Activated T-helper 9 cell treated with anti-CD3 and anti-CD28 coated beads, Interleukin-2, amount 50 U/mL, for 16 hours (primary cell): ENCODE measurements at places on chromosomes 11 and 22.

DNA sequence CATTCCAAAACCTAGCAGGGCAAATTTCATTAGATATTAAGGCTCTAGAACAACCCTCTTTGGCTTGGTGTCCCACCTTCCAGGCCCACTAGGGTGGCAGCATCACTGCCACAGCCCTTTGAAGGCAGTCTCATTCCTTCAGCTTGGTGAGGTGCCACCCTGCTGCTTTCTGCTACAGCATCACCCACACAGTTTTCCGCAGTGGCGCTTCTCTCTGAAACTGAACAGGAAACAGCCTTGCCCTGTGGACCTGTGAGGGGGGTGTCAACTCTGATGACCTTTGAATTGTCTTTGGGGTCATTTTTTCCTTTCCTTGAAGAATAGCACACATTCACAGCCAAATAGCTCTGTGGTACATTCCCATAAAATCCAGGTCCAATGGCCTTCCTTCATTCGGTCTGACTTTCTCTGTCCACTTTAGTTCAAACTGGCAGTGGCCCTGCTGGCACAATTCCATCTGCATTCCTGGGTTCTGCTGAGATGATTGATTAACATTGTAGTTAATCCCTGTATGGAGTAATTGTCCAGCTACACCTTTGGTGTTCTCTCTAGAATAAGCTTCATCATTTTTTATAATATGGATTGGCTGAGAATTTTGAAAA lies 251.9 kb upstream of the FAT3 start:
- DNase-seq: no peak

- DNase-seq: no peak
Measured at GRCh38 chr22:24200619-24201212, 19.4 kb downstream of the SUSD2 start.

GRCh38 chr11:110331626-110332025 lies 35.2 kb upstream of the RDX start:
- no peak for DNase-seq

DNA sequence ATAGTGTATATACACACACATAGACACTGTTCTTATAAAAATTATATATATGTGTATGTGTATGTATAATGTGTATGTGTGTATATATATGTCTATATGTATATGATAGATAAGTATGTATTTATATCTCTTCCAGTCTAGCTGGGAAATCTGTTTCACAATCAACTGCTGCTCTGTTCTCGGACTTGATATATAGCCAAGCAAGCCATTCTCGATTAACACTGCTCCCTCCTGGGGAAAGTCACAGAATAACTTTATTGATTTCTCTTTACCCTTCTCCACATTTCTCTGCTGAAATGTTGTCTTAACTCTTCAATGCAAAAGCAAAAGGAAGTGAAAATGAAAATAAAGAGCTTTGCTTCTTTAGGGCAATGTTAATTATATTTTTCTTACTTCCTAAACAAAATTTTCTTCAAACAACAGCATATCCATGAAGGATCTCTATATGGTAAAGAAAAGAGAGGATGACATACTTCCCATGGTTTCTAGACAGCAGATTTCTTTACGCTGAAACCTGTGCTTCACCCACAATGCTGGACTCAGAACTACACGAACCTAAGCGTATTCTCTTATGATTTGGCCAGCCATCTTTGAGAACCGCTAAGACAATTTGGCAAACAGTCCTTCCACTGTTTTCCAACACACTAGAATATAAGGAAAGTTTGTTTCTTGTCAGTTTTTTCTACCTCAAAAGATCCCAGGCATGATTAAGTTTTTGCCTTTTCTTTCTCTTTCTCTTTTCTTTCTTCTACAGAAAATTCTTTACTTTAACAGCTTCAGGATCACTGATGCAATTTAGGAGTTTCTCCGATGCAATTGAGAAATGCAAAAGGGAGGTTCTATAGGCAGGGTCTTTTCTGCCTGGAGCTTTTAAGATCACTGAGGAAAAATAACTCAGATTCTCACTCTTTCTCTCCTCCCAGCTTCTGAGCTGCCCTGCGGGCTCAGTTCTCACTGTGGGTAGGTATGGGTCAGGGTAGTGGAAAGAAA lies 1.9 kb downstream of the BLID start:
- DNase-seq: no peak

DNA sequence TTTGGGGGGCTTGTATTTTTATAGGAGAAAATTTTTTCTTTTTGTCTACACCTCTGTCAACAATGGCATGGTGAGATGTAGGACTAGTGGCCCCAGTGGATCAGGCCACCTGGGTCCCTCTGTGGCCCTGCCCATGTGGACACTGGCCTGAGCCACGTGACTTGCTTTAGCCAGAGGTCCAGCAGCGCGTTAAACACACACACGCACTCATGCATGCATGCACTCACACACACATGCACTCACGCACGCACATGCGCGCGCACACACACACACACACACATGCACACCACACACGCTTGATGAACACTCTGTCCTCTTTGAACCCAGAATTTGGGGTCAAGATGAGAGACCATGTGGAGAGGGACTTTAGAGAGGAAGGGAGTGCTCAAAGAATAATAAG lies 59.4 kb upstream of the NUP50 start:
- no peak for DNase-seq

DNA sequence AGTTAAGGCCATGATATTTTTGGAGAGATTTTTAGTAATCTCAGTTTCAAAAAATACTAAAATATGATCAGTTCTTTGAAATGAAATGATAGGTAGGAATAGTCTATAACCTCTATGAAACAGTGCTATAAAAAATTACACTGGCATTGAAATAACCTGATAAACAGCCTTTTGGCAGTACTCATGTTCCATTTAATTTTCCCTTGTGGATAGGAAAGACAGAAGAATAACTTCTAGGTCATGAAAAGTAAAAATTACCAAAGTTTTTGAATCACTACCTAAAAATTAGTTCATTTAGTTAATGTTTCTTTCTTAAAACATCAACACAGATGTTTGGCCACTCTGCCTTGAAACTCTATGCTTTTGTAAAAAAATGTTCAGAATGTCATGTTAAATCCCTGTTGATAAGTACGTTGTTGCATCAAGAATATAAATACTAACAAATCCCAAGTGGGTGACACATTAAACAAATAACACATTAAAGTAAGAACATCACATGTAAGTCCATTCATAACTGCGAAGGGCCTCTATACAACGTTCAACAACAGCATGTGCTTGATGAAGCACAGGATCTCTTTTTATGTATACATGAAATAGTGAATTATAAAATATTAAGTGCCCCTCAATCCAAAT lies 290.2 kb downstream of the SWAP70 start:
- DNase-seq: no peak

DNA sequence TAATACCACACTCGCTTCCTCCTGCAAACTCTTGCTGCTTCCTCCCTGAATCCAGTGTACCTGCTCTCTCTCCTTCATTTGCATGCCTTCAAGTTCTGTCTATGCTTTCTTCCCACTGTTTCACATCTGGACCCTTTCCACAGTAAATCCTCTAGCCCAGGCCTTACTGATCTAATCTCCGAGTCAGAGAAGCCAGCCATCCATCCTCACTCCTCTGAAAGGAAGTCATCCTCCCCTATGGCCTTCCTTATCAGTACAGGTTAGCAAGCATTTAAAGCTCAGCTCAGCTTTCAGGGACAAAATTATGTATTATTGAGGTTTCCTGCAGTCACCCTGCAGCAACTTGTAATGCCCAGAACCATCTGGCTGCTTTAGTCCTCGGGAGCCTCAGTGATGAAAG lies 116.1 kb downstream of the GALNT18 start:
- no peak for DNase-seq

DNA sequence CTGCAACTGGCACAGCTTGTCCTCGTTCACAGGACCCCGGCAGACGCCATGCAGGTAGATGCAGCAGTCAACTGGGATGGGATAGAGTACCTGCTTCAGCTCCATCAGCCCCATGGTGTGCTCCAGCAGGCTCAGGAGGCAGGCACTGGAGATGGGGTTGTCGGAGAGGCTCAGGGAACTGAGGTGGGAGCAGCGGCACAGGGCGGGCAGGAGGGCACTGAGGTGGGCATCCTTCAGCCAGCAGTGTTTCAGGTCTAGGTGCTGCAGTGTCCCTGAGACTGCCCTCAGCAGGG lies 8.7 kb upstream of the TOP3B start:
- no peak for DNase-seq

DNA sequence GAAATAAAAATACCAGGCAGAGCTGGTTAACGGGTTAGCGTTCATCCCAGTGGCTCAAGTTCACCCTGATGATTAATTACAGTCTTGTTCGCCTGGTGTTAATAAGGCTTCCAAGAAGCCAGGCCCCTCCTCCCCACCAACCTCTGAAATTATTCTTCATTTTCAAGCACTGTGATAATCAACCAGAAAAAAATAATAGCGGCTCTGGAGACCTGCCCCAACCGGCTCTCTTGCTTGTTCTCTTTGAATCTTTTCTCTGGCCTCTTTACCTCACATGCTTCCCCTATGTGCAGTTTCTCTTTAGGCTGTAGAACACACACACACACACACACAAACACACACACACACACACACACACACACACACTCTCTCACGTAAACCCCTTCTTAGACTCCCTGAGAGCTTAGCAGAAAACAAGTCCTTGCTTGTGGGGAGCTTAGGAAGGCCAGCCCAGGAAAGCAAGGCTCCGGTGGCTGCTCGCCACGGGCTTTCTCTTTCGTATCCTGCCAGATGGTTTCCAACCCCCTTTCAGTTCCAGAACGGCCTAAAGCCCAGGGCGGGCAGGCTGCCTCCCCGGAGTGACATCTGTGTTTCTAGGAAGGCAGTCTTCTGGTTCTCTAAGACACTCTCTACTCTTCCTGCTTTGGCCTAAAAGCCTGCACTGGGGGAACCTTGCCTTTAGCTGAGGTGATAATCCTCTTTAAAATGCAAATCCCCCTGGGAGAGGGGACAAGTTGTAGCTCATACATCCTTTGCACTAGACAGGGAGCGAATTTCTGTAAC lies 106.4 kb upstream of the SESN3 start:
- DNase-seq: peak; percentile 9

DNA sequence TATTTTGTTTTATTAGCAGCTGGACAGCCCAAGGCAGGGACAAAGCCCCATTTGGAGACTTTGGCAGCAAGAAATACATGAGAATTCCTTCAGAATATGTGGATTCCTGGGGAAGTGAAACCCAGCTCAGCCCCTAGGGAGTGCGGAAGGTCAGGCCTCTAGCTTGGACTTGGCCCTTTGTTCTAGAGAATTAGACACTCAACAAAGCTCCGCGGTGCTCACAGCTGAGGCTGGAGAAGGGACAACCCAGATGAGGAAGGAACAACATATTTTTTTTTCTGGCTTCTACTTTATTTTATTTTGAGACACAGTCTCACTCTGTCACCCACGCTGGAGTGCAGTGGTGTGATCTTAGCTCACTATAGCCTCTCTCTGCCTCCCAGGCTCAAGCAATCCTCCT lies 44.7 kb upstream of the SEPTIN5 start:
- DNase-seq: no peak

- no peak for DNase-seq
Measured at GRCh38 chr11:8362899-8363298, 99.2 kb upstream of the LMO1 start.

DNA sequence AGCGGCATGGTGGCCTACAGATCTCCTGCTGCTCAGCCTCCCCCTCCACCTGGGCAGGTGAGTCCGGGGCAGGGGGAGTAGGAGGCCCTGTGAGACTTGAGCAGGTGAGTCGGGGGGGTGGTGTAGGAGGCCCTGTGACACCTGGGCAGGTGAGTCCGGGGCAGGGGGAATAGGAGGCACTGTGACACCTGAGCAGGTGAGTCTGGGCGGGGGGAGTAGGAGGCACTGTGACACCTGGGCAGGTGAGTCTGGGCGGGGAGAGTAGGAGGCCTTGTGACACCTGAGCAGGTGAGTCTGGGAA lies 299.3 kb downstream of the BRD1 start:
- DNase-seq: no peak

GRCh38 chr11:94241896-94242295 lies 62.5 kb upstream of the IZUMO1R start:
- DNase-seq: no peak

DNA sequence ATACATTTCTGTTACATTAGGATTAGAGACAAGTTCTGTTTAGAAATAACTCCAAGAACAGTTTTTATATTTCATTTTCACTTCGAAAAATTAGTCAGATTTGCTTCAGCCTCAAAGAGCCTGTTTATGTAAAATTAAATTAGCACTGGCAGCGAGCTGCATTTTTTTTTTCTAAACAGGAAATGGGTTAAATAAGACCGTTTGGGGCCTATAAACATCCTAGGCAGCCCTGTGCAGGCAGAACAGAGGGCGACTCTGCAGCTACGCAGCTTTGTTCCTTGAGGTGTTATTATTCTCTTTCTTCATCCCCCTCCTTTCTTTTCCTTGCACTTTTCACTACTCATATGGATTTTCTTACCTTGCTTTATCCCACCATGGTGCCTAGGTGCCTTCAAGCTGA lies 48.7 kb downstream of the CWC15 start:
- DNase-seq: no peak
